Erythroblast (primary cell): ENCODE measurements at places on chromosomes 12 and 14.

DNA sequence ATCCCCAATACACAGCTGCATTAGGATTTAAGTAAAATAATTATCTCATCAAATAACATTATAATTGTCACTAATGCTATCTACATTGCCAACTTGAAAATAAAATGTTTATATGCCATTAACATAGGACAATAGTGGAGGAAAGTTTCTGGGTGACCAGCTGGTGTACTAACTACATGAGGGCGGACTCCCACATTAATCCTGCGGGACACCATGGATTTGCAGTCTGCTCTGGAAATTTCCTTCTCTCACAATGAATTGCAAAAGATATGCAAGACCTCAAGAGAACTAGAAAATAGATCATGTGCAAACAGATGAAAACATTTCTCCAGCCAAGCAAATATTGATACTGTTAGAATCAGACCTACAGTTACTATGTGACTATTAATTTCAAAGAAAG, 390.1 kb downstream of the NAV3 start:
- no peak for DNase-seq

DNA sequence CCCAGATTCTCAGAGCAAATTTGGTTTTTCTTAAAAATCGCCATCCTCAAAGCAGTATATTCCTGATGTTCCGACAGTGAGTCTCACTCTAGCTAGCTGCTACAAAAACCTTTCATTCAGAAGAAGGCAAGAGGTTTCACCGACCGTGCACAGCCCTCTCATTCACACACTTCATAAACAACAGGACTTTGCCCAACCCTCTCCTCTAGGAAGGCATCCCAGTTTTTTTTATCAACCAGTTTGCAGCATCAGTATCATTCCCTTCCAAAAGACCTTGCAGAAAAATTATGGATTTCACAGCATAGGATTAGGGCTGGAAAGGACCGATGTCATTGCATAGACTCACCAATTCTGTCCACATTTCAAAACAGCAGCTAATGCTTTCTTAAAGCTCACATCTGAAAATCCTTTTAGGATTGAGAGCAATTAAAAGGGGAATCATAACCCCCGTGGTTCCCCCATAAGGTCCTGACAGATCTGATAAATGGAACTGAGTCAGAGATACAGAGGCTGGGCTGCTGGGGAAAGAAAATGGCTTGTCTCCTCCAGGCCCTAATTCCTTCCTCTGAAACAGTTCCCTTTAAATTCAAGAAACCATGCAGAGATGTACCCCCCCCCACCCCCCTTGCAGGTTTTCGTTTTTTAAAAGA, 597 bp downstream of the SVOP start:
- DNase-seq: no peak

DNA sequence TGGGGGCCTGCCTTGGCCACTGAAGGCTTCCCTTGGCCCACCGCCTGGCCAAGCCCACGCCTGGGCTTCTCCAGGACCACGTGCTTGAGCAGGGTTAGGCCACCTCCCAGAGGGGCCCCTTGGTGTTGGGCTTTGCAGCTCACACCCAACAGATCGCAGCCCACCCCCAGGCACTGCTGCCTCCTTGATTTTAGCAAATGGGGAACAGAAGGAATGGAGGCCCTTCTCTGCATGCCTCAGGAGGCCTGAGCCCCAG, 23.3 kb downstream of the RAB35 start:
- DNase-seq: no peak

- DNase-seq: peak; percentile 75
These were observed at the start of gene TRAF3 for GRCh38 chr14:102776761-102777710. TRAF3 (plus strand) TSS chr14:102777449; CDS start chr14:102870202, 92,753 bp downstream.

GRCh38 chr14:75711796-75712211, 50.8 kb downstream of the TTLL5 start:
- DNase-seq: no peak

DNA sequence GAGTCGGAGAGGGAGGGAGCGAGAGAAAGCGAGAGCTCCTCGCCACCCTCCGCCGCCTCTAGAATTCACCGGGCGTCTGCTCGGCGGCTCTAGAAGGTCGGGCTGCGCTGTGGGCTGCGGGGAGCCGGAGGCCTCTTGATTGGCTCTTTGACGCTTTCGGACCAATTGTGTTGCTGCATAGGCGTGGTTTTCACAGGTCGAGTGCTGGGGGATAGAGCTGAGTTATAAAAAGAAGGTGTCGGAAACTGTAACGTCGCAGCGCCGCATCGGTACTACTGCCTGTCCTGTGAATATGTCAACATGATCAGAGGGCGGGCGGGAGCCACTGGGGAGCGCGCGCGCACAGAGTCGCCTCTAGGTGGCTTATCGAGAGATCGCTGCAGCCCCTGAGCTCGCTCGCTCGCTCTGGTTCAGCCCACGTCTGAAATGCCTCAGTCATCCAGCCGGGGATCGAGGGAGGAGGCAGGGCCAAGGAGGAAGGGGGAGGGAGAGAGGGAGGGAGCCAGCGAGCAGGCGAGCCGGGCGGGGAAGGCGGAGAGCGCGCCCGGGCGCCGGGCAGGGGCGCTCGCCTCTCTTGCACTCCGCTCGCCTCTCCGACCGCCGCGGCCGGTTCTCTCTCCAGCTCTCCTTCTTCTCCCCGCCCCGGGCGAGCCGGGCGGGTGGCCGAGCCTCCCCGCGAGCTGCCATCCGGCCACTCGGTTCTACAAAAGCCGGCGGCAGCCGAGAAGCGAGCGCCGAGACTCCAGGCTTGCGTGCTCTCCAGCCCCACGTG, at the start of gene TBX3:
TBX3 (minus strand) TSS at position 78 of the 772 bp plus-strand sequence. CDS start 975 bp downstream, outside the sequence.
- peak; percentile 46 for DNase-seq

DNA sequence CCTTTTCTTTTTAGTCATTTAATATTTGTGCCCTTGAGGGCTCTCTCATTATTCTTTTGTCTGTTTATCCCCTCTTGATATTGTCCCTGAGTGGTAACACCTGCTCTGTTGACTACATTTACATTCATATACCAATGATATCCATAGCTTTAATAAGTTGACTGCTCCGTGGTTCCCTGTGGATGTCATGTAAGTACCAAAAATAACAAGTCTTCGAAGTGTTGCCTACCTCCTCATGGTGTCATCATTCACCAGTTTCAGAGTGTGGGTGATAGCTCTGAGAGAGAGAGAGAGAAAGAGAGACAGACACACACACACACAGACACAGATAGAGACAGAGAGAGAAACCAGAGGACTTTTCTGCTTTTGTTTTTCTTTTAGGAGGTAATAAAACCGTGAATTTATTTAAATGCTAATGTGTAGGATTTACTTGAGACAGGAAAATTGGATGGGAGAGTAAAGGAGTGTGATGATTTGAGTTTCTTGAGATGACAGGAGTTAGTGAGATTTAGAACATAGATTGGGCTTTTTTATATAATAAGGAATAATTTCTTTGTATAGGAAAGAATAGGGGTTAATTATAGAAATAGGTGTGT, 52.2 kb downstream of the PAPOLA start:
- no peak for DNase-seq

DNA sequence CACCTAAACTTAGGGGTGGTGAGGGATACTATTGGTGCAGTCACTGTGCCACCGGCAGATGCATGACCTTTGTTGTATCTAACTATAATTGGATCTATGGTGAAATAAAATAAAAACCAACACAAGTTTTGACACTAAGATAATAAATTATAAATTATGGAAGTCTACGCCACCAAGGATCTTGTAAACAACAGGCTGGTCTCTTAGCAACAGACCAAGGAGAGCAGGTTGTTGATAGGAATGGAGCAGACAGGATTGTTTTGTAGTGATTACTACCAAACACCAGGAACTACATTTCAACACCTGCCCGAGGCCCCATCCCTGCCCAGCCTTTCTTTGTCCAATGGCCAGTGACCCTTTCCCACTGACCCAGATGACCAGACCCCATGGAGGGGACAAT, 1178.0 kb downstream of the VRK1 start:
- DNase-seq: no peak

- no peak for DNase-seq
These were observed 68.8 kb downstream of the CLMN start for GRCh38 chr14:95250936-95251335.

DNA sequence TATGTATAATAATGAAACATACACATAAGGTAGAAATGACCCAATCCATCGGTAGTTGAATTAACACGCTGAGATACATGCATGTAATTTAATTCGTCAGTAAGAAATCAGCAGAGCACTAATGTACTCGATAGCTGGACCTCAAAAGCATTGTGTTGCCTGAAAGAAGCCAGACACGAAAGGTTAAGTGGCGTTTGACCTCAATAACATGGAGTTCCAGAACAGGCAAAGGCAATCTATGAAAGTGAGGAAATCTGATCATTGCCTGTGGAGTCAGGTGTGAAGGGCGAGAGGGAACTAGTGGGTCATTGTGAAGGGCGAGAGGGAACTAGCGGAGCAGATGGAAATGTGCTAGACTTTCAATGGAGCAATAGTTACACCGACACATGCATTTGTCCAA, 970.4 kb upstream of the TMEM132C start:
- DNase-seq: no peak

DNA sequence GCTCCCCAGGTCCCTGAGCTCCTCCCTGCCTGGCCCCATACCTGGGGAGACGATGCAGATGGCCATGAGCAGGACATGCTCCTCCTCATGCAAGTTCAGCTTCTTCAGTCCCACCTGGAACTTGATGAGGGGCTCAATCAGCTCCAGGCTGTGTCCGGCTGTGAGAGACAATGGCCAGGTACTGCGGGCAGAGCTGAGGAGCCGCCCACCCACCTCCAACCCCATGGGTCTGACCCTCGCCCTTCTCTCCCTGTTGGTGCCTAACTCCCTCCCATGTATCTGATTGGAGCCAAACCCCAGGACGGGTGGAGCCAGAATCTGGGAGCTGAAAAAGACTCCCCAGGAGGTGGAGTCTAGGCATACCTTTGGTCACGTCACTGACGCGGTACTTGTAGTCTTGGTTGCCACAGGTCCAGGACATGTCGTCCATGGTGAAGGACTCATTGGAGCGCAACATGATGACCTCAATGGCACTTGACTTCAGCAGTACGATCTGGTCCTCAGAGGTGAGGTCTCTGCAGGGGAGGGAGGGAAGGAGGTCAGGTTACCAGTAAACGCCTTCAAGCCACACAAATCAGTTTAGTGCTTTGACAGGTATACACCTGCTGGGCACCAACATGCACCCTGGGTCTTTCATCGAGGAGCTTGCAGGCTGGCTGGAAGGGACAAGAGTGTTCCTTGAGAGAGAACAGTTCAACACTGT, 26.7 kb upstream of the HDAC7 start:
- no peak for DNase-seq

- no peak for DNase-seq
These were observed 23.8 kb downstream of the NFKBIA start for GRCh38 chr14:35380794-35381193.

GRCh38 chr12:88298761-88299242, 156.7 kb downstream of the TMTC3 start:
- no peak for DNase-seq

GRCh38 chr12:68521848-68522502, 88.7 kb upstream of the RAP1B start:
- no peak for DNase-seq

- no peak for DNase-seq
These were observed 3.6 kb upstream of the HRK start for GRCh38 chr12:116884871-116885270.

- DNase-seq: no peak
These were observed 27.7 kb downstream of the UBR7 start for GRCh38 chr14:93234798-93235197.

GRCh38 chr14:100524933-100525243, 62.3 kb downstream of the BEGAIN start:
- peak; percentile 23 for DNase-seq

DNA sequence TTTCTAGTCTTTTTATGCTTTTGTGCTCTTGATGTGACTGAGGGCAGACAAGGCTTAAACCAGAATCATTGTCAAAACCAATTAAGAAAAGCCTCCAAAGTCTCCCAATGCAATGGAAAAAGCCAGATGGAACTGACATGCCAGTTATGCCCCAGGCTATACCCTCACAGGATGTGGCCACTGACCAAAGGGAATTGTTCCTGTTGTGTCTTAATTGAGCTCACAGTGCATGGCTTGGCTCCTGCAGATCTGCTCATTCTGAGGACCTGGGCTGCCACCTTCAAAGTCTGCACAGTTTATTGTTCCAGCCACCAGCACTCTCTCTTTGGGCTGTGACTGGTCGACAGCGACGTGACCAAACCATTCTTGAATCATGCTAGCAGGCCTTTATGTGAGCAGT, 17.1 kb upstream of the BICD1 start:
- DNase-seq: no peak

DNA sequence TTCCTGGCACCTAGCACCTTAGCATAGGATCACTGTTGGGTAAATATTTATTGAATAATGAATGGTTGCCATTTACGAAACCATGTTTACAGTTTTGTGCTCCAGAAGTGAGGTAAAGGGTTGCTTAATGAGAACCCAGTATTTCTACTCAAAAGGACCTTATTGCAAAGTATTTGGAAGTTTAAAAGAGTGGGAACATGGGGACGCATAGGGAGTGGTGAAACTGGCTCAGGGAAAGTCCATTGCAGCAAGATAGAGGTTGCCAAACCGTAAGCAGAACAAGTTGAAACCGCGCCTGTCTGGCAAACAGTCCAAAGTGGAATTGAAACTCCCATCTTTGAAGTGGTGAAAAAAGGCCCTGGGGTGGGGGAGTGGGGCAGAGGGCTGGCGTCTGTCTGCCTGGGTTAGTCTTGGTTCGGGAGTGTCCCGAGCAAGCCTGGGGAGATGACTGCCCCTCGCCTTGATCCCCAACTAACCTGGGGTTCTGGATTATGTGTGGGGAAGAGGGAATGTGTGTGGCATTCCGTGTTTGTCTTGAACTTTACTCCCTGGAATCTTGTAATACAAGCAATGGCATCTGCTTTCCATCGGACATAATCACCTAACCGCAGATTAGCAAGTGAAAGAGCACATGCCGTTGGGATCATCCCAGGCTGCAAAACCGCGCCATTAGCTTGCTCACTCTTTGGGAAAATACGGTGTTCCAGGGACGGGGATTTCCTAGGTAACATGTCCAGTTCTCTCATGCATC, 7.2 kb downstream of the ALDH2 start:
- DNase-seq: no peak

- DNase-seq: no peak
These were observed 916.5 kb downstream of the TMEM121 start for GRCh38 chr14:106442857-106443256.

GRCh38 chr14:72576258-72576657, 317.6 kb downstream of the DPF3 start:
- DNase-seq: no peak

GRCh38 chr12:101779626-101780025, 40.4 kb upstream of the SYCP3 start:
- no peak for DNase-seq

GRCh38 chr12:12195516-12195915, 71.3 kb downstream of the LRP6 start:
- no peak for DNase-seq

DNA sequence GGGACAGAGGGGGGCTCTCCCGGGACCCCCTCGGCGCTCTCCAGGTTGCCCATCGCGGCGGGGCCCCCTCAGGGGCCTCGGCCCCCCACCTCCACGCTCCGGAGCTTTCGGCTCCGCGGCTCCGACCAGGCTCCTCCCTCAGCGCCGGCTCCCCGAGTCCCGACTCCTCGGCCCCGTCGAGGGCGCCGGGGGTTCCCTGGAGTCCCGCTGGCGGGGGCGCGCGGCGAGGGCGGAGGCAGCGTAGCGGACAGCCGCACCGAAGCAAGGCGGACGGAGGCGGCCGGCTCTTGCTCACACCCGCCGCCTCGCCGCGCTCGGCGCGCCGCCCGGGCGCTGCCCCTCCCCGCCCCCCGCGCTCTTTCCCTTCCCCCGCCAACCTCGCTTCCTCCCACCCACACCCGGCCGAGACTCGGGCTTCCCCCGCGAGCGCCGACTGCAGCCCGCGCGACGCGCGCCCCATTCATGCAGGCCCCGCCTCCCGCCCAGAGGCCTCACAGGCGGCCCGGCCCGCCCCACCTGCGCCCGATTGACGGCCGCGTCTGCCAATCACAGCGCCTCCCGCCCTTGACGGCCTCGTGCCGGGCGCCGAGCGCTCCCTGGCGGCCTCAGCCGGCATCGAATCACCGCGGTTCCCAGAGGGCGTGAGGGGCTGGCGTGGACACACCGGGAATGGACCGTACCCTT, at the start of gene FMNL3:
FMNL3 (minus strand) TSS at position 278 of the 684 bp plus-strand sequence; CDS start at position 53, 225 bp downstream.
- DNase-seq: peak; percentile 96
